ENCODE measurements at places on chromosomes 3 and 15.

- H3K27ac ChIP-seq, result no peak overlapping the region
- H3K36me3 ChIP-seq, result no peaks in the 10 kb centered on the region
- H3K4me1 ChIP-seq, result peaks cover 3% of the 10 kb centered on the region
- DNase-seq, result no peak
- H3K4me3 ChIP-seq, result no peak overlapping the region
- H3K27me3 ChIP-seq, result no peaks in the 10 kb centered on the region
Observed at GRCh38 chr3:51673181-51673801, 2.2 kb downstream of the TEX264 start.

GRCh38 chr3:17581421-17582080 is 160.9 kb downstream of the TBC1D5 start:
- H3K4me1 ChIP-seq, result no peaks in the 10 kb centered on the region
- DNase-seq, result no peak
- no peaks in the 10 kb centered on the region for H3K36me3 ChIP-seq
- H3K27ac ChIP-seq, result no peak overlapping the region

GRCh38 chr3:105448338-105448982 is 81.8 kb downstream of the ALCAM start:
- H3K27me3 ChIP-seq, result no peaks in the 10 kb centered on the region
- no peaks in the 10 kb centered on the region for H3K36me3 ChIP-seq
- DNase-seq, result no peak

DNA sequence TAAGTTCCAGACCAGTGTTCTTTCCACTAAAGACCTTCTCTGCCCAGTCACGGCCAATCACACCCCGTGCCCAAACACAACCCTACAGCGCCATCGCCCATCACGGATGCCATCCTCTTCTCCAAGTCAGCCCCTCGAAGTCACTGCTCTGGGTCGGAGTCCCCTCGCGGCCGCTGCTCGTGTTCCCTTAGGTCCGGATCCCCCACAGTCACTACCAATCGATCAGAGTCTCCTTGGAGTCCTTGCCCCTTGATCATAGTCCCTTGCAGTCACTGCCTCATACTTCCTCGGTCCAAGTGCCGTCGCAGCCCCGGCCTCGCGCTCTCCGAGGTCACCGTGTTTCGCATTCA is 461 bp downstream of the PCYT1A start:
- no peaks in the 10 kb centered on the region for H3K36me3 ChIP-seq
- H3K4me3 ChIP-seq, result peak overlapping the region; percentile 59
- H3K4me1 ChIP-seq, result peaks cover 6% of the 10 kb centered on the region

GRCh38 chr3:173403376-173403775 is 5.8 kb downstream of the NLGN1 start:
- H3K27me3 ChIP-seq, result no peaks in the 10 kb centered on the region
- no peak overlapping the region for H3K27ac ChIP-seq
- H3K36me3 ChIP-seq, result no peaks in the 10 kb centered on the region
- no peak overlapping the region for H3K4me3 ChIP-seq
- no peak for DNase-seq
- H3K4me1 ChIP-seq, result peaks cover 2% of the 10 kb centered on the region

All from ovary (tissue), 10 donors.